ENCODE measurements at places on chromosomes 4 and X.

GRCh38 chr4:74437866-74438265, 7.1 kb upstream of the AREG start:
- no peak for DNase-seq

- DNase-seq, result no peak
These were observed 1260.2 kb downstream of the ADGRL3 start for GRCh38 chr4:62460329-62460728.

- no peak for DNase-seq
These were observed 82.5 kb downstream of the AMELX start for GRCh38 chrX:11375614-11376119.

GRCh38 chr4:86096373-86096772, 263.5 kb downstream of the MAPK10 start:
- no peak for DNase-seq

DNA sequence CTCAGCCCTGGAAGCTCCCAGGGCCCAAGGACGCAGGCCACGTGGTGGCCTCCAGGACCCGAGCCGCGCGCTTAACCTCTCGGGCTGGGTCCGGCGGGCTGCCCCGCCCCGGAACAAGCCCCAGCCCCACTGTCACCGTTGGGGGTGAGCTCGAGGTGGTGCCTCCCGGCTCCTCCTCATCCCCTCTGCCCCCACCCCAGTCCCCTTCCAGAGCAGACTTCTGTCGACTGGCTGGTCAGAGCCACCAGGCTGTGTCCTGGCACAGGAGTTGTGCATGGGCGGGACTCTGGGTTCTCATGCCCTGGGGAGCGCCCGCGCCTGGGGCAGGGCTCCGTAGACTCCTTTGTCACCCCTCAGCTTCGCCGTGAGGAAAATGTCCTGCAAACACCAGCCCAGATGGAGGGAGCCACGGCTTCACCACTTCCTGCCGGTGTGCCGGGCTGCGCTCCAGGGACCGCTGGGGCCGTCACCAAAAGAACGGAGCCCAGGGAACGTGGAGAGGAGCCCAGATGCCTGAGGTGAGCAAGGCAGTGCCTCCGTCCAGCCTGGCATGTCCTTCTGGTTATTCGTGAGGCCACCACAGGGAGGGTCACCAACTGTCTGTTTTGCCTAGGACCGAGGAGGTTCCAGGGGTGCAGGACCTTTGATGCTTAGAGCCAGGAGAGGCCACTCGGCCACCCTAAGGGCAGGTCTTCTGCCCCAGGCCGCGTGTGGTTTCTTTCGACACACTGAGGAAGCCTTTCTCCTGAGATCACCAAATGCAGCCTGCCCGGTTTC, 7.1 kb upstream of the RGS12 start:
- DNase-seq, result no peak

DNA sequence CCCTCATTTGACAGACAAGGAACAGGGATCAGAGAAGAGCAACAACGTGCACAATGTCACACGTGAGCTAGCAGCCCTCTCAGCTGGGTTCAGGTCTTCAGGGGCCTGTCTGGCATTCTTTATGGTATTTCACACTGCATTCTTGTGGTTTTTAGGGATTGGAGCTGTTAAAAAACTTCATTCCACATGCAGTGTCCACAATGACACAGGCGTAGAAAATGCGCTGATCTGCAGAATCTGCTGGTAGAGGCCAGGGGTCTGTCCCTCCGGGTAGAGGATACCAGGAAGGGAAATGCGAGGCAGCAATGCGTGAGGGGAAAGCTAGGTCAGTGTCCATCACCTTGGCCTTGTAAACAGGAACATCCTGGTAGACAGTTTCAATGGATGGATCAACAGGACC, 36.6 kb downstream of the MAP7D3 start:
- DNase-seq, result no peak

GRCh38 chr4:138092060-138092459, 150.1 kb downstream of the SLC7A11 start:
- no peak for DNase-seq

DNA sequence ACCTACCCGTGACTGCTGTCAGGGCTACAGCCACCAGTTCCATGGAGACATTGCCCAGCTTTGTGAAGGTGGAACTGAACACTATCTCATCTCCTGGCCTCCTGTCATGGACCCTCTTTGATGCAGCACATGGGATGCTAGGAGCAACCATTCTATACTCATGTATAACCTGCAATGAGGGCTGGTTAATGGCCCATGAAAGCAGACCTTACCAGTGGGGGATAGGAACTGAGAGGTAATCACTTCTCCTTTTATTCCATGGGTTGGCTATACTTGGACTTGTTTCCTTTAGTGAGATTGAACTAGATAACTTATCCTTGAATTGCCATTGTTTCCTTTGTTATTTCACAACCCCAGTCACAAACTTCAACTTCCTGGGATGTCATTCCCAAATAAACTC, 310.6 kb downstream of the BMPR1B start:
- no peak for DNase-seq

DNA sequence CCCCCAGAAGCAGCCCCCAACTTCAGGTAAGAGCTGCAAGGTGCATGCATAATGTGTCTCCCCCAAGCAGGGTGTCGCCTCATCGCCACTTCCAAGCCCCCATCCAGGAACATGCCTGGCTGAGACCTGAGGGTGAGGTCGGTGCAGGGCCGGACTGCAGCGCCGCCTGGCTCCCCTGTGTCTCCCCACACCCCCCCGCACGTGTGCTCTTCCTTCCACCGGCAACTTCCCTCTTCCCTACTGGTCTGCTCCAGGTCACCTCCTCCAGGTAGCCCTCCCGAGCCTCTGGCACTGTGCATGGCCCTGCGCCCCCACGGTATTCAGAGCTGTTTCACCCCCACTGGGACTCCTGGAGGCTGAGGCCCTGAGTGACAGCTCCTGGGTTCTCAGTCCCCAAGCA, 2.2 kb upstream of the BGN start:
- no peak for DNase-seq

GRCh38 chr4:37631551-37631950, 54.6 kb downstream of the RELL1 start:
- no peak for DNase-seq

- no peak for DNase-seq
These were observed 145.7 kb downstream of the RELL1 start for GRCh38 chr4:37540486-37540885.

DNA sequence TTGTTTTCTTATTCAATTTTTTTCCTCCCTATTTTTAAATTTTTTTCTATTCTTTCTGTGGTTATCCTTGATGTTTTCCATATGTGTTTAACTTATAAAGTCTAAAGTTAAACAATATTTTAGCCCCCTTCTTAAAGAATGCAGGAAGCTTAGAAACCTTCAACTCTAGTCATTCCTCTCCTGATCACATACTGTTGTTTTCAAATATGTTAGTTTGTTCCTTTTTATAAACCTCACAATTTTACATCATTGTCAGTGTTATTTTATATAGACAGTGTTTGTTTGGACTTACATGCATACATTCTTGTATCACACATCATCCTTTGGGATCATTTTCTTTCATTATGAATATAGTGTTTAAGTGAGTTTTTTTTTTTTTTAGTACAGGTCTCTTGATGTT, 31.6 kb downstream of the KANTR start:
- DNase-seq, result no peak

DNA sequence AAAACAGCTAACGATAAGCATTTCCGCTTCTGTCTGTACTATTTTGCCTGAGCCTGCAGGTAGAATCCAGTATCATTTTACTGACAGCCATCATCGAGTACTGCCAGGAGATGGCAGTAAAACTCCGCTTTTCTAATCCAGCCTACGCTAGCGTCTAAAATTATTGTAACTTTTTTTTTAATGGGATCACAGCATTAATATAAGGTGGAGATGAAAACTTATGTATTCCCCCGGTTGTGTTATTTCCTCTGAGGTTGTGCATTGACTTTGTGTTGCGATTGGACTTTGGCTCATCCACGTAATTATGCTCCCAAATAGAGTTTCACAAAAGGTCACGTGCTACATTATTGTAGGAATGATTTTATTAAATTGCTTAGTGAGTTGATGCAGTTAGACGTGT, 248.1 kb downstream of the C4orf33 start:
- DNase-seq, result no peak

GRCh38 chrX:16267431-16267830, 100.2 kb downstream of the MAGEB17 start:
- no peak for DNase-seq

- DNase-seq, result peak; percentile 98
These were observed 57.1 kb upstream of the ATXN3L start for GRCh38 chrX:13376857-13377549.

GRCh38 chr4:135204311-135204710, 1002.7 kb upstream of the PABPC4L start:
- DNase-seq, result no peak

GRCh38 chr4:40395166-40395900, 60.2 kb downstream of the CHRNA9 start:
- no peak for DNase-seq

GRCh38 chr4:88043001-88043400, 35.6 kb downstream of the PKD2 start:
- DNase-seq, result no peak

DNA sequence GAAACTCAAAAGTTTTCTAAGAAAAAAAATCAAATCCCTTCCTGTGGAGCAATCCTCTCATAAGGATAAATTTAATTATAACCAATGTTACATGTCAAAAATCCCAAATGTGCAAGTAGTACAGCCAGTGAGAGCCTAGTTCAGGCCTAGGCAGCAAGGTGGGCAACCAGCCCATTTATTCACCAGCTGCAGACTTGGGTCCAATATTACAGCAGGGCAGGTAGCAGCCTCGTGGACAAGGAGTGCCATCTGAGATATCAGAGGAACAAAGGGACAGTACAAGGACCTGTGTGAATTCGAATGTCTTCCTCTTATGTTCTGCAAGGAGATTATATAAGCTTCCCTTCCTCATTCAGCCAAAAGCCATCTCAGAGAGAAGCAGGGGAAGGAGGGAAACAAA, 6.6 kb downstream of the HELQ start:
- DNase-seq, result no peak

DNA sequence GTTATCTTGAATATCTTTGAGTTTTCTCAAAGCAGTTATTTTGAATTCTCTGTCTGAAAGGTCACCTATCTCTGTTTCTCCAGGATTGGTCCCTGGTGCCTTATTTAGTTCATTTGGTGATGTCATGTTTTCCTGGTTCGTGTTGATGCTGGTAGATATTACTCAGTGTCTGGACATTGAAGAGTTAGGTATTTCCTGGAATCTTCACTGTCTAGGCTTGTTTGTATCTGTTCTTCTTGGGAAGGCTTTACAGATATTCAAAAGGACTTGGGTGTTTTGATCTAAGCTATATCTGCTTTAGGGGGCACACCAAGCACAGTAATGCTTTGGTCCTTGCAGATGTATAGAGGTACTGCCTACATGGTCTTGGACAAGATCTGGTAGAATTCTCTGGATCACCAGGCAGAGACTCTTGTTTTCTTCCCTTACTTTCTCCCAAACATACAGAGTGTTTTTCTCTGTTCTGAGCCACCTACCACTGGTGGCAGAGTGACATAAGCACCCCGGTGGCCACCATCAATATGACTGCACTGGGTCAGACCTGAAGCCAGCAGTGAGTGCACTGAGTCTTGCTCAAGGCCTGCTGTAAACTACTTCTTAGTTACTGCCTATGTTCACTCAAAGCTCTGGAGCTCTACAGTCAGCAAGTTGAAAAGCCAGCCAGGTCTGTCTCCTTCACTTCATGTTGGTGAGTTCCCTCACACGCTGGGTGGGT, 193.5 kb upstream of the AMOT start:
- no peak for DNase-seq

- DNase-seq, result no peak
These were observed 21.9 kb downstream of the APOO start for GRCh38 chrX:23885803-23886202.

DNA sequence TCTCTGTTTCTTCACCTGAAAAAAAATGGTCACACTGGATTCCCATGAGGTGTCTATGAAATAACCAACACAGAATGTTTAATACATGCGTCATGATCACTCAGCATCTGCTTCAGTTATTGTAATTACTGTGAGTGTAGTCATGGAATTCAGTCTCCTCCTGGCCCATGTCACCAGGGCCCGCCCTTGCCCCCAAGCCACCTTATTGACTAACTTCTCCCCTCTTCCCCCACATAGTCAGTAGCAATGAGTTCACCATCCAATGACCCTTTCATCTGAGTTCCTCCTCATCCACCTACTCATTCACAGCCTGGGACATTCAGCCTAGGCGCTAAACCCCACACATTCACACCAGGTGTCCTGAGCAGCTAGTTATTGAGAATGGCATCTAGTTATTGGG, 15.6 kb downstream of the PNMA6F start:
- no peak for DNase-seq

- DNase-seq, result peak; percentile 70
These were observed 34.3 kb downstream of the NALF2 start for GRCh38 chrX:69538321-69538876.
